ENCODE measurements at places on chromosomes 5 and 9.

DNA sequence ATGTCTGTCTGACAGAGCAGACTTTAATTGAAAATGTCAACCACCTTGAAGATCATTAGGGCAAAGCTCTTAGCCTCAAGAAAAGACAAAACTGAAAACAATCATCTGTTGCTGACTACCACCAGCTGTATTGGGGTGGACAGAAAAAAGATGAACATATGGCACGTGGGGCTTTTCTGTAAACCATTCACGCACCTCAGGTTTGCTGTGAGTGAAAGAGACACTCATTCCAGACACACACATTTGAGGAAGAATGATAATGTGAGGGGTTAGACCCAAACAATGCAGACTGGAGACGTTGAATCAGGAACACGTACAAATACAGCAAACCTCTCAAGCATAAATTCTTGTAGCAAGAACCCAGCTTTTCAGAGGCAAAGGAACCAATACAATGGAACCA, 158.7 kb downstream of the EBF1 start:
- no peak for DNase-seq

GRCh38 chr5:56269216-56269927, 36.2 kb upstream of the ANKRD55 start:
- DNase-seq: peak; percentile 51

- DNase-seq: peak; percentile 67
Observed at GRCh38 chr5:146825033-146825432, 53.5 kb downstream of the PPP2R2B start.

DNA sequence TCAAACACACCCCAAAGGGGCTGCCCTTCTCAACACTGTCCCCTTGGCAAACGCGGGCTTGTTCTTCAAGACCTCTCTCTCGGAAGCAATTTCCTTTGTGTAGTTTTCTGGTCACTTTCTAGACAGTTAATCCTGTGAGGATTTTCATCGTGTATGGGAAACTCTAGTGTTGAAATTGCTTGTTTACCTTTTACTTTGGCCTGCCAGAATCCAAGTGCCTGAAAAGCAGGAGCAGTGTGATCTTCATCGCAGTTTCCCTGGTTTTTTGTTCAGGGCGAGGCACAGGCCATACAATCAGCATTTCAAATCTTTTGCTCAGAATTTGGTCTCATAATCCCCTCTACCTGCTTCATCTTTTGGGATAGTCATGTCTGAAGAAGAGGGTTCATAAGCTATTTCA, 115.7 kb upstream of the C9orf72 start:
- DNase-seq: no peak

DNA sequence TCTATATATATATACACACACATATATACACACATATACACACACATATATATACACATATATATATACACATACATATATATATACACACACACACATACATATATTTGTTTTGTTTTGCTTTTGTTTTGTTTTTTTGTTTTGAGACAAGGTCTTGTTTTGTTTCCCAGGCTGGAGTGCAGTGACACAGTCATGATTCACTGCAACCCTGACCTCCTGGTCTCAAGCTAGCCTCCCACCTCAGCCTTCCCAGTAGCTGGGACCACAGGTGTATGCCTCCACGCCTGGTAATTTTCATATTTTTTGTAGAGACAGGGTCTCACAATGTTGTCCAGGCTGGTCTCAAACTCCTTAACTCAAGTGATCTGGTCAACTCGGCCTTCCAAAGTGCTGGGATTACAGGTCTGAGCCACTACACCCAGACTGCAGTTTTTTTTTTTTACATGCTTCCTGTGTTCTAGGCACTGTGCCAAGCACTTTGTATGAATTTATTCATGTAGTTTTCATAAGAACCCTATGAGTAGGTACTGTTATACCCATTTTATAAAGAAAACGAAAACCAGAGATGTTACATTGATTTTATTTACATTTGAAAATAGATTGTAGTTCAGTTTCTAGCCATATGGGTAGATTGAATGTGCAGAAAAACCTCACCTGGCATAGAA, 120.7 kb downstream of the PBX3 start:
- no peak for DNase-seq
